ENCODE measurements at places on chromosomes 2 and 18.

DNA sequence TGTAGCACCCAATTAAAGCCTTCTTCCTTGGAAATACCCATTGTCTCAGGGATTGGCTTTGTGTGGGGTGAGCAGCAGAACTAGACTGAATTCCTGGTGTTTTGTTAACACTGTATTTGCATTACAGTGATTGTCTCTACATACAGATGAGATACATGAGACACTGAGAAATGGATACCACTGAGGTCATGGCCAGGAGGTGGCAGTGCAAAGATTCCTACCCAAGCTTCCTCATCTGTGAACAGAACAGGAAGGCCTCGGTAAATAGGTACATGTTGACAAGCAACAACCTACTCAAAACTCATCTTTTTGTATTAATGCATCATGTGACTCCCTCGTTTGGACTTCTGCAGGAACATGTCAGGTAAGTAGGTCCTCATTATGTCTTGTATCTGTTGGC, 445.8 kb upstream of the RGPD4 start:
- no peak for DNase-seq

GRCh38 chr2:98833917-98834263, 102.1 kb downstream of the CRACDL start:
- DNase-seq: no peak

DNA sequence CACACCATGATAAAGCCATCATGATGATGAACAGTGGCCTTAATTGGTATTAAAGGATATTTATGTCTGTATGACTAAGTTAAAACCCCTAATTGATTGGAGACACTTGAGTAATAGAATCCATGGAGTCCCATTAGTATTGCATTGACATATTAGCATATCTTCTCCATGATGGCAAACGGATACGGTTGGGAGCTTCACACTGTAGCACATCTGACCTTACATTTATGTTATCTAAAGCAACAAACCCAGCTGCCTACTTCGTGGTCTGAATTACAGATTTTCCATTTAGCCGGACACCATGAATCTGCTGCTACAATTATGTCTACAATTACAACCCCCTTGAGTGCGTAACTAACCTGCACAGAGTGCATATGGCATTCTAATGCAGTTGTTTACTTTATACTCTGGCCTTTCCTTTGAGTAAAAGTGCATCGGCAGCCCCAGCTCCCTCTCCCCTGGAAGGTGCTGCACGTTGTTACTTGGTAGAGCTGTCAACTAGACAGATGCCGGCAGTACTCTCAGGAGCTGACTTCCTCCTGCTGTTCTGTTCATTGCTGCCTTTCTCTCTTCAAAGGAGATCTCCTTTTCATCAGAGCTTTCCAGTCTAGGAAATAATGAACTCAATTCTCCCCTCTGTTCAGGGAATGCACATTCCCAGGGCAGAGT, 92.1 kb downstream of the LRRC30 start:
- peak; percentile 15 for DNase-seq

DNA sequence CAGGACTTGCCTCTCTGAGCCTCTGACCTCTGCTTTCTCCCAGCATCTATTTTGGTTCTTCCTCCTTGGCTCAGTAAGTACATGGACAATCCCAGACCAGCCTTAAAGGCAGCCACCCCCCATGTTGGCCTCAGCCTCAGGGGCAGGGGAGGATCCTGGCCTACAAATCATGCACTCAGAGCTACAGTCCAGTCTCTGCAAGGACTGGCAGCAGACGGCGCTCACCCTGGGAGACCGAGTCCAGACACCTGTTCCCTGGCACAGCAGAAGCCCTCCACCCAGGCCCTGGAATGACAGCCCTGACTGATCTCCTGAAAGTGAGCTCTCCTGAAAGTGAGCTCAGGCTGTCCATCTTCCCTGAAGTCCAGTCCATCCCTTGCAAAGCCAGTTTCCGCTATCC, 25.7 kb upstream of the PTPN4 start:
- DNase-seq: no peak

DNA sequence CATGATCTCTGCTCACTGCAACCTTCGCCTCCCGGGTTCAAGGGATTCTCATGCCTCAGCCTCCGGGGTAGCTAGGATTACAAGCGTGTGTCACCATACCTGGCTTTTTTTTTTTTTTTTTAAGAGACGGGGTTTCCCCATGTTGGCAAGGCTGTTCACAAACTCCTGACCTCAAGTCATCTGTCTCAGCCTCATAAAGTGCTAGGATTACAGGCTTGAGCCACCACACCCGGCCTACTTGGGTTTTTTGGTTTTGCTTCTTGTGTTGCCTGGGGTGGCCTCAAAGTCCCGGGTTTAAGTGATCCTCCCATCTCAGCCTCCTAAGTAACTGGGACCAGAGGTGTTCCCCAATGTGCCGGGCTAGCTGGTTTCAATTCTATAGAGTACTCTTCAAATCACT, 64.6 kb downstream of the NAPG start:
- no peak for DNase-seq

- DNase-seq: no peak
Observed at GRCh38 chr2:159151198-159152127, 135.0 kb downstream of the WDSUB1 start.

GRCh38 chr2:190911813-190912212, 31.2 kb downstream of the GLS start:
- no peak for DNase-seq

DNA sequence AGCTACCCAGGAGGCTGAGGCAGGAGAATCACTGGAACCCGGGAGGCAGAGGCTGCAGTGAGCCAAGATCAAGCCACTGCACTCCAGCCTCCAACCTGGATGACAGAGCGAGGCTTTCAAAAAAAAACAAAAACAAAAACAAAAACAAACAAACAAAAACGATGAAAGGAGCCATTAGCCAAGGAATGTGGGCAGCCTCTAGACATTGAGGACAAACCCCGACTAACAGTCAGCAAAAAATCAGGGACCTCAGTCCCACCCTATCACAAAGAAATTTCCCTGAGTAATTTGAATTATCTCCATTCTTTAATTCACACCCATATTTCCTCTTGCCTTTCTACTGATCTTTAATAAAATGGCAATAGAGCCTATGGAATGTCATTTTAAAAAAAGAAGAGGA, 75.8 kb downstream of the MBD2 start:
- no peak for DNase-seq

DNA sequence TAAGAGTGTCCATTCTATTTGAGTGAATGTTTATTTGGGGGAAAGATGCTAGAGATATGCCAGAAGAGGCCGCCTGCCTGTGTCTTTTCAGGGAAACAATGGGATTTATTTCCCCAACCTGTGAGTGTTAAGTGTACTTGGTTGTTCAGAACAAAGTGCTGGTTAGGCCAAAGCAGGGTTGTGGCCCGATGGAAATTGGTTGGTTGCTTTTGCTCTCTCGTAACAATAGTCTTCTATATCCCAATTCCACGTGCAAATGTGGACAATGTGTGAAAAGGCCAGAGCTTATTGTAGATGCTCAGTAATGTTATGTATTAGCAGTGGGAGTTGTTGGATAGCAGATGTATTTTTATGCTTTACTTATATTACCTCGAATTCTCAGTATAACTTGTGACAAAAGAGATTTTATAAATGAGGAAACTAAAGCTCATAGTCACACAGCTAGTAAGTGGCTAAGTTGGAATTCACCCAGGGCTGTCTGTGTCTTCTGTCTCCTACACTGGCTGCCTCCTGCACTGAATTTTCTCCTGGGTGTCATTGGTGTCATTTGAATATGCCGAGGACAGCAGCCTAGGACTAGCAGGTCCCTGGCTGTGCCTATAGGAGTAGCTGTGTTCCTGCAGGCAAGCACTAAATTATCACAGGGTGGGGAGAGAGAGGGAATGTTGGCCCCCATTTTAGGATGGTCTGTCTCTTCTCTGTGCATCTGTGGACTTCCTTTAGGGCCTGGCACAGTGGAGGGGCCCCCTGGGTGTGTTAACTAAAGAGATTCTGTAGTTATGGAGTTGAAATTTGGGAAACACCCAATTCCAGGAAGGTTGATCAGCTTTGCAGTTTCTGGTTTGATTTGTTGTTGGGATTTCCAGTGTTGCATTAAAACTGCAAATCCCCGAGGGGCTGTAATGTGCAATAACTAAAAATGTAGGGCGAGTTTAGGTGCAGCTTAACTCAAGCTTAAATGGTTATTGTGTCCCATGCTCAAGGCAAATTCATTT, 21.6 kb downstream of the GPD2 start:
- no peak for DNase-seq

GRCh38 chr18:76357174-76357573, 137.9 kb downstream of the ZNF516 start:
- no peak for DNase-seq

DNA sequence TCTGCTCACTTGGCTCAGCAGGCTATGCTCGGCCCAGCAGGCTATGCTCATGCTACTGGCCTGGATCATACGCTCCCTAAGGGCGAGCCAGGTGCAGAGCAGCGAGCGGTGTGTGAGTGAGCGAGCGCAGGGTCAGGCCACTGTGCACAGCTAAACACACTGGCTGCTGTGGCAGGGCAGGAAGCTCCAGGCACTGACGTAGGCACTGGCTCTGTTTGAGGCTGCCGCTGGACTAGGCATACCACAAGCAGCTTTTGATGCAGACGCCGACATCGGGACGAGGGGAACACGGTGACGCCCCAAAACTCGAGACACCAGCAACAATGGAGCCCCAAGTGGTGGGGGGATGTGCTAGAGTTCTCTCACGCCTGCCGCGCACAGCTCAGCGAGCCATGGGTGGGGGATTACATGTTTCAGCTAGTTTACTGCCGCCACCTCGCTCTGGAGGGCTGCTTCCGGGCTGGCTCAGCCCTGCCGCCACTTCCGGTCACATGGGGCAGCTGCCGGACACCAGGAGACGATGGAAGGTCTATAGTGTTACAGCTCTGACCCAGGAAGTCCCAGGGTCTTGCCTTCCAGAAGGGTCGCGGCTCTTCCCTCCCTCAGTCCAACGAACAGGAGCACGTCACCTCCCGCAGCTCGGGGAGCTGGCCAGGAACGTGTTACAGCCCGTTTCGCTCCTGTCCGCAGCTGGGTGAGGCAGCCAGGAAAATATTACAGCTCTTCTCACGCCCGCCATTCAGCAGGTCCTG, 1176.9 kb upstream of the LRRTM1 start:
- peak; percentile 73 for DNase-seq

DNA sequence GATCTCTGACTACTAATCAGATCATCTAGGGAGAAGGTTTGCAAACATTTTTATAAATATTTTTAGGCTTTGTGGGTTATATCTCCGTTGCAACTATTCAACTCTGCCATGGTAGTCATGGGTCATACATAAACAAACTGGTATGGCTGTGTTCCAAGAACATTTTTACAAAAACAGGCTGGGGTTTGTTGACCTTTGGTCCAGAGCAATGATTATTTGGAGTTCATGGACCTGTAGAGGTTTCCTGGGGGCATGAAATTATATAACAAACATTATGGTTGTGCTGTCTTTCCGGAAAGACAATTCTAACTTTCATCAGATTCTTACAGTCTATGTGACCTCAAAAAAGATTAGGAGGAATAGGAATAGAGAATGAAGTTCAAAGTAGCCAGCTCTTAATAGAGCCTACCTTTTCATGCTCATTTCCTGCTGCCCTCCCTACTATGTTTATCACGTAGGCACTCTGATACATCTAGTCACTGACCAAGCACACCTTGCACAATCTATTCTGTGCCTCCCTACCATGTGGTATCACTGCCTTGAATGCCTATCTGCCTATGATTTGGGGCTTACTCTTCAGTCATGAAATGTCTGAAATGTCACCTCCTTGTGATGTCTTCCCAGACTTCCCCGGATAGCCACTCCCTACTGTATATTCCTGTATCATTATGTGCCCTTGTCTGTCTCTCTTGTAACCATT, 102.4 kb upstream of the SCN1A start:
- no peak for DNase-seq

DNA sequence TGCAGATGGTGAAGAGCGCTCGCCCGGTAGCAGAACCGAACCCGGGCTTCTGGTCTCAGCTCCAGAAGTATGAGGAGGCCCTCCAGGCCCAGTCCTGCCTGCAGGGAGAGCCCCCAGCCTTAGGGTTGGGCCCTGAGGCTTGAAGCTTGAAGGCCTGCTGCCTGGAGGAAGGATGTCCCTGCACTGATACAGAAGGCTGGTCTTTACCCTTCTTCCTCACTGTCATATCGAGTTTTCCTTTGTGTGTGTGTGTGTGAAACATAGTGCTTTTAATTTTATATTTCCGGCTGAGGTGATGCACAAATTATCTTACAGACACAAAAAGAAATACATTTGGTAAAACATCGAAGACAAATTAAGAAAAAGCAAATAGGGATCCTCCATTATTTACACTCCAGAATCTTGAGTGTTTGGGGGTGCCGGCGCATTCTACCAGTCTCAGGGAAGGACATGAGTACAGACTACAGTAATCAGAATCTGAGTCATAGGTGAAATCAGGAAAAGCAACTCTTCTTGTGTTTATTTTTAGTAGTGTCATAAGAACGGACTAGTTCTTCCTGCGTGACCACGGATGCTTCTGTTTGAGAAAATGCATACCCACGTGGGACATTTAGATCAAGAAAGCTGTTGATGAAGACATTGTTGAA, 1.3 kb downstream of the DUSP28 start:
- no peak for DNase-seq

DNA sequence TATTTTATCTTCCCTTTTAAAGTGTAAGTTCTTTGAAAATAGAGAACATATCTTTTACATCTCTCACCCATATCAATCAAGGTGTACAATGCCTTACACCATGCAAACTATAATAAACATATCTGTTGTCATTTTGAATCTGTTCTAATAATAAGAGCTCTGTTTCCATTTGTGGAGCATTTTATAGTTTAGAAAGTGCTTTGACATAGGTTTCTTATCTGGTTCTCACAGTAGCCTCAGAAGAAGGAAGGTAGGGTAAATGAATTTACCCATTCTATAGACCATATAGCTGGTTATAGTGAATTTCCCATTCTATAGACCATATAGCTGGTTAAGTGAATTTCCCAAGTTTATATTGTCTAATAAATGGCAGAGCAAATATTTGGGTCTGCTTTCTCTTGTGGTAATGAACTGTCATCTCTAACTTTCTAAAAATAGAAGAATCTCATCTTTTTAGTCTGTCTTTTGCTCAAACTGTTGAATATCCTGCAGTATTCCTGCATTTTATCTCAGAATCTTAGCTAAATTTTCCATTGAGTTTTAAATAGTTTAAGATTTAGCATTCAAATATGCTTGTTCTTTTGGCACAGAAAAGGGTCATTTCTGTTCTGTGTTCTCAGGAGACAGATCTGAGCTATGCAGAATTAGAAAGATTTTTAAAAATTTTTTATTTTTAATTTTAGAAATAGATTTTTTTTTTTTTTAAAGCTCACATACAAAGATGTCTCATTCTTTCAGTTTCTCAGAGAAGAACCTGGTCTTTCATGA, 80.7 kb upstream of the STON1 start:
- DNase-seq: no peak

DNA sequence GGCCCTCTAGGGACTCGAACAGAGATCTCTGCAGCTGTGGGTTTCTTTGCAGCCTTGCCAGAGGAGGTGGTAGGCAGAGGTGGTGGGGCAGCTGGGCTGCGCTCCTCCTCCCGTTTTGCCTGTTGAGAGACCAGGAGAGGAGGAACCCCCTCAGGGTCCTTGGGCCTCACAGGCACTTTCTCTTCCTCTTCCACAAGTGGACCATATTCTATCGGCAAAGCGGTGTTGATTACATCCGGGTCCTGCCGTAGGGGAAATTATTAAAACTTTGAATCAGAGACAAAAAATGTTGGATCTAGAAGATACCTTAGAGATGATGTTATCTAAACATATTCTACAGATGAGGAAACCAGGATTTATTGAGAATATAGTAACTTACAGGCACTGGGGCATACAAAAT, 78.5 kb downstream of the CLIP4 start:
- no peak for DNase-seq

Measured in NCI-H2081 (cell line).